ENCODE measurements at places on chromosomes 1 and 21.

- DNase-seq = peak; percentile 7
Observed at GRCh38 chr1:150072959-150073358, 5.4 kb downstream of the VPS45 start.

DNA sequence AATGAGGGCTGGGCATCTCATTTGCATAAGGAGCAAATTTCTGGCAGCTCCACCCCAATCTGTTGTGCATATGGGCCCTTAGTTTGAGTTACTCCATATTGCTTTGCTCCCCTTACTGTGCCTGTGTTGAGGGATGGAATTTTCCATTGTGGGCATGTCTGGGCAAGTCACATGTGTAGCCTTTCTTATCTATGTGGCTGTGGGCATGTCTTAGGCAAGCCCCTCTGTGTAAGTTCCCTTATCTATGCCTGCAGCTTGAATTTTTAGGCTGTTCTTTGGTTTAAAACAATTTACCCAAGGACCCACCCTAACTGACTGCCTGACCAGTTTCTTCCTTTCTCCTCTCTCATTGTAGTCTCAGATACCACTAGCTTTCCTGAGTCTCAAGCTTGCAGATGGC is 405.7 kb upstream of the NCAM2 start:
- no peak for DNase-seq

DNA sequence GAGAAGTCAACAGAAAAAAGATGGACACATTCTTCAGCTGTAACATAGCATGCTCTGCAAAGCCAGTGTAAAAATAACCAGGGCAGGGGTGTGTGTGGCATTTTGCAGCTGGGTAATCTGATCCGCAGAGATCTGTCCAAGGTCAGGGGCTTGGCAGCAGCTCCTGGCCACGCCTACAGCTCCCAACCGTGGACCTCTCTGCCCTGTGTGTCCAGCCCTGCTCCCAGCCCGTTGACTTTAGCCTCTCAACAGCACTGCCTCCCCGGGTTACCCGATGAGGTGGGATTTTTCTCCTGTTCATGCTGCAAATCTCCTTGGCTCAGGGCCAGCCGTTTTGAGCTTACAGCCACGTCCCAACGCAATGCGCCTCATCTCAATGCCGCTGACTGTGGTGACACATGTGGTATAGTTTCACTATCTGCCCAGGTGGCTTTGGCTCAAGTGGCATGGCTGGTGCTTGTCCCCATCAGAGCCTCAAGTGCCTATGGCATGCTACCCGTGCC is 68.1 kb downstream of the VWA5B1 start:
- peak; percentile 81 for DNase-seq

- no peak for DNase-seq
Observed at GRCh38 chr1:192639607-192640368, 3.8 kb downstream of the RGS13 start.

DNA sequence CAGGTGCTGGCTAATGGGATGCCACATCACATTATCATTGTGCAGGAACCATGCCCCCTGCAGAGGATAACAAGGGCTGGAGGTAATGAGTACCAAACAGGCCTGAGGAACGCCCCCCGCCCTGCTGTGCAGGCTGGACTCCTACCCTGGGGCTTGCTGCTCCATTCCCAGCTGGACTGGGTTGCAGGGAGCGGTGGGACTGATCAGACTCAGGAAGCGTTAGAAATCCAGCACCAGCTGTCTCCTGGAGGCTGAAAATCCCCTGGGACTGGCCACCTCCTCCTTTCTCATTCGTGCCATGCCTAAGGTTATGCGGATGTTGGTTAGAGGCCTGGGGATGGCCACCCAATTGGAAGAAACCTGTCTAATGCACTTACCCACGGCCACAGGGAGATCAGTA is 36.9 kb upstream of the POU3F1 start:
- DNase-seq = no peak

DNA sequence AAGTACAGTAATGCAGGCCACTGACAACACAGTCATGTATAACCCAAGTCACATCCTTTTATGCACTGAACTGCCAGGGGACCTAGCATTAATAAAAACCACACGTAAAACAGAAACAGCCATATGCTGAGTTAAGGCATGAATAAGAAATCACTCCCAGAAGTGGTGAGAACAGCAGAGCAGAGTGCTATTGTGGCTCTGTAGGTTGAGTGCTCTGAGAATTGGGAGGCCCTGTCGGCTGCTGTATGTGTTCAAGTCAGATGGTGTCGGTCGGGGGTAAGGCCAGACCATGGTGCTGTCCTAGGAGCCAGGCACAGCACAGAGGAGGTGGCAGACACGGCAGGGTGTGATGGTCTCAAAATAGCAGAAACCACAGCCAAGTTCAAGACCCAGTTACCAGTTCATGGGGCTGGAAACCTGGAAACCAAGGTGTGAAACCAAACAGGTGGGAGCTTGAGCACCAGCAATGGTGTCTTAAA is 126.6 kb upstream of the COA6 start:
- DNase-seq = no peak

GRCh38 chr21:44019568-44019958 is 7.5 kb downstream of the TRAPPC10 start:
- DNase-seq = no peak

GRCh38 chr1:31101147-31101502 is 35.6 kb upstream of the PUM1 start:
- peak; percentile 41 for DNase-seq

GRCh38 chr21:42369821-42370220 is 3.5 kb upstream of the TFF1 start:
- no peak for DNase-seq

GRCh38 chr1:5617546-5617945 is 374.7 kb downstream of the NPHP4 start:
- DNase-seq = no peak

DNA sequence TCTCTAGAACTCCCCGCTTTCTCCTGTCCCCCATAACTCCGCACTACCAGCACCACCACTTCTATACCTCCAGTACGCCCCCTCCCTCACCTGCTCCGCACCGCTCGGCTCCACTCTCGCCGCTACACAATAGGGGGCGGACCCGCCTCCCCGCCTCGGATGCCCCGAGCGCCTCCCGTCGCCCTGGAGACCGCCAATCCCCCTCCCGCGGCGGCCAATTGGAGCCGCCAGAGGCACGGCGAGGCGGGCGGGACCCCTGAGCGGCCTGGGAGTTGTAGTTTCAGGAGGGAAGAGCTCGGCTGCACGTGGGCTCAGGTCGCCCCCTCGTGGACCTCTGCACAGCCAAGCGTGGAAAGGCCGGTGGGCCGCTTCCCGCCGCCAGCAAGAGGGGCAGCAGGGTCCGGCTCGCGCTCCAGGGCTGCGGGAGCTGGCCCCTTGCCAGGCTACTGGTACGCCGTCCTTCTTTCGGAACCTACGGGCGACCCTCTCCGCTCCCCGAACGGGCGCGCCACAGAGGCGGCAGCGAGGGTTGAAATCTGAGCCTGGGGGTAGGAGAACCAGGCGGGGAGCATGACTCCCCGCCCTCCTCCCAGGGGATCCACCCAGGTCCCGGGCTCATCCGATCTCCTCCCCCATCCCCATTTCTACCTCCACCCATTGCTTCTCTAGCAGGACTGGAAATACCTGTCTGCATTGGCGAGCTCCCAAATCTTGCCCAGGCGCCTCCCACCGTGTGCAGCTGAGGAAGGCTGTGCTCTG is at the start of gene IGSF9:
Gene IGSF9, minus strand, starts transcription at position 131 of the 759 bp plus-strand sequence. CDS start 2,159 bp downstream, outside the sequence.
- peak; percentile 97 for DNase-seq

- no peak for DNase-seq
Observed at GRCh38 chr1:25620701-25621350, 4.2 kb downstream of the MAN1C1 start.

DNA sequence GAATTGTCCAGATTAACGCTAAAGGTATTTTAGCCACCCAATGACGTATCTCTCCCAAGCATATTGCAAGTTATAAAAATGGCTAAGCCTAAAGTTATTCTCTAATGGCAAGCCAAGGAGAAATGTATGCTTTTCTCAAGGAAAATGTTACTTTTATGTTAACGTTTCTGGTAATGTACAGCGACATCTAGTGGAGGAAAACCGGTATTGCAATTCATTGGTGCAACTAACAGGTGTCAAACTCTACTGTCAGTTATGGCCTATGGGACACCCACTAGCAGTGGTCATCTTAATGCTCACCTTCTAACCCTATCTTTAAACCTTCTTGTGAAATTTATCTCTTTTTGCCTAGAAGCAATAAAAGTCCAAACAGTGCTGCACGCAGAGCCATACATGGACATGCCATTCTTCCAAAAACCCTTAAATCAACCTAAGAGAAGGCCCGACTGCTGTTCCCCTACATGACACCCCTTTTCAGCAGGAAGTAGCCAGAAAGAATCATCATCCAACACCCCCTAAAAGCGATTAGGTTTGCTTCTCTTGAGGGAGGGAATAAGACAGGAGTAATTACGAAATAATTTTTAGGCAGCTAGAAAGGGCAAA is 68.7 kb upstream of the LRIF1 start:
- DNase-seq = peak; percentile 53

GRCh38 chr1:229664133-229664689 is 38.2 kb downstream of the URB2 start:
- no peak for DNase-seq

DNA sequence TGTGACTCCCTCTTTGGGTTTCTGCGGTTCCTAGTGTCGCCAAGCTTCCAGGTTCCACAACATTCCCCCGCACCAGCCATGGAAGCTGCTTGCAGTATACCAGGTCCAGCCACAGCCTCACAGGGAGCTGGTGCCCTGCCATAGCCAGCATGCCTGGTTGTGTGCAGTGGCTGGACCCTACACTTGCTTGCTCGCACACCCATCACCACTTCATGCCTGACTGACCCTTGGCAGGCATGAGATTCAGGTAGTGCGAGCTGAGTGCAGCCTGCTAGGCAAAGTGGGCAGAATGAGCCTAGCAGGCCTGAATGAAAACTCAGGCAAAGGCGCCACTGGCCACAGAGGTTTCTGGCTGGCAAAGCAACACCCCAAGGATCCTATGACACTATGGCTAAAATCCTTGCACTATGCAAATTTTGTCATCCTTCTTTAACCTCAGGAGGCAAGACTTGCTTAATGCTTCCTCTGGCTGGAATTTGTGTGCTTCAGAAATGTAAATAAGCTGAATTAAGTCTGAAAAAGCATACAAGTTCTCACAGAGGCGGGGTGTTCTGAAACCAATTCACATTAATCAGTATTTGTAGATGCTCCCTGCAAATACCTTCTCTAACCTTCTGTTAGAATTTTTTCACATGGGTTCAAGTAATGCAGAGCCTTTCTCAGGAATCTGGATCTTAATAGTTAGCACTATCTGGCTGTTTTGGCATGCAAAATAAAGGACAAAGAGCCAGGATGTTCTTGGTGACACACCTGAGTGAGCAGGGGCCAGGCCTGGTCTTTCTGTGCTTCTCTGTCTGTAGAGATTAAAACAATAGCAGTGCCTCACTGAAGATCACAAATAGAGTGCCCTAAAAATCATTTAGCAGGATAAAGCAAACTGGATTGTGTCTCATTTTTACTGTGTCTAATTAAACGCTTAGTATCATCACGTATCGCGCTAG is 256.9 kb downstream of the GPATCH2 start:
- no peak for DNase-seq

DNA sequence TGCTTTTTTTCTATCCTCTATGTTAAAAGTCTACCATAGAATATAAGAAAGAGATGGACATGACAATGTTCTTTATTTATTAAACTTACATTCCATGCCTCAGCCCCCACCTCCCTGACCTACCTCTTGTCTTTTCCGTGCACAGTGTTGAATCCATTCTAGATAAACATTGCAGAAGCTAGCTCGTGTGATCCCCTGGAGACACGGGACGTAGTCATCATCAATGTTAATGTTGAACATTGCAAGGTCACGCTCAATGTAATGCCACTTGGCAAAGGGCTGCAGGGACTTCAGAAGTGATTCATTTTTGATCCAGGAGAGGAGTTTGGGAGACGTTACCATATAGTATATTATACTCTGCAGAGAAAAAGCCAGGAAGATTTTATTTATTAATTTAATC is 66.4 kb downstream of the NTPCR start:
- no peak for DNase-seq

DNA sequence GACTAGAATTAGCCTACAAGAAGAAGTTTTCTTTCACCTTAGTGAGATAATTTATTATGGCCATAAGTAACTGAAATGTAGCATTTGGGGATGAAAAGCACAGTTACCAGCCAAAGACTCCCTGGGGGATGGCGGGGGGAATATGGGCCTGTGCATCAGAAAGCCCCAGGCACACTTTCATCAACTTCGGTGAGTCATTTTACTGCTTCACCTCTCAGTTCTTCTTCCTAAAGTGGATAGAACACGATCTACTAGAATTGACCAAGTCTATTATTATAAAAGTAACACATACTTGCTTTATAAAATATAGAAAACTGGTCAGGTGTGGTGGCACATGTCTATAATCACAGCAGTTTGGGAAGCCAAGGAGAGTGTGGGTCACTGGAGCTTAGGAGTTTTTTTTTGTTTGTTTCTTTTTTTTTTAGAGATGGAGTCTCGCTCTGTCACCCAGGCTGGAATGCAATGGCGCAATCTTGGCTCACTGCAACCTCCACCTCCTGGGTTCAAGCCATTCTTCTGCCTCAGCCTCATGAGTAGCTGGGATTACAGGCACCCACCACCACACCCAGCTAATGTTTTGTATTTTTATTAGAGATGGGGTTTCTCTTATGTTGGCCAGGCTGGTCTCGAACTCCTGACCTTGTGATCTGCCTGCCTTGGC is 141.8 kb downstream of the ZZZ3 start:
- no peak for DNase-seq

DNA sequence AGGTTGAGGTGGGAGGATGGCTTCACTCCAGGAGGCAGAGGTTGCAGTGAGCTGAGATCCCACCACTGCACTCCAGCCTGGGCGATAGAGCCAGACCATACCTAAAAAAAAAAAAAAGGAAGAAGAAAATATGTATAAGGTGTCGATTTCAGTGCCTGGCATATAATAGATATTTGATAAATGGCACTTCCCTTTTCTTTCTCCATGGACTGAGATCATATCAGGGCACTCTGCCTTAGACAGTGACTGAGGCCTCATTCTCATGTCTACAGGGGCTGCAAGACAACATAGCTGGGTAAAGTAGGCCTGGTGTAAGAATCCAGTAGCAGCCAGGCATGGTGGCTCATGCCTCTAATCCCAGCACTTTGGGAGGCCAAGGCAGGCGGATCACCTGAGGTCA is 21.2 kb downstream of the PCAT6 start:
- DNase-seq = no peak

GRCh38 chr1:29281571-29281970 is 45.2 kb downstream of the PTPRU start:
- no peak for DNase-seq

DNA sequence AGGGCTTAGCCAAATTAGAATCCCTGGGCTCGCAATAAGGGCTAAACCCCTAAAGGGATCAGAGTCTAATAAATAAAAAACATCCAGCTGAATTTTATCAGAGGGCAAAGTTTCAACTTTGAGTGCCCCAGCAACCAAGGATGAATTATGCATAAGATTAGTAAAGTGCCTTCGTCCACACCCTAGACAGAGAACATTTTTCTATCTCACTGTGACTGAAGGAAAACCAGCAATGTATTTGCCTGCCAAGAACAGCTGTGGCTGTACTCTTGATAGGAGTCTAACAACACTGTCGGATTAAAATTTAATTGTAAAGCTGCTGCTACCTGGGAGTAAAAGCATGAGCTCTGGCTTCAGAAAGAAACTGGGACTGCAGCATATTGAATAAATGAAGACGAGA is 23.3 kb downstream of the WNT2B start:
- DNase-seq = no peak
